ENCODE measurements at places on chromosomes 5 and 9. TPM values are rescaled to one million over a fixed set of nuclear protein-coding genes. Genes with fewer than 3 reads are reported as not detected.
A peak's percentile ranks its signal among the peaks of the same experiment; 100 is the strongest.

Gene IL9
- total RNA-seq = 12.5 TPM

Gene FAXDC2
- not detected for total RNA-seq

GRCh38 chr9:124248066-124248465, 9.7 kb upstream of the NEK6 start:
- DNase-seq = no peak

DNA sequence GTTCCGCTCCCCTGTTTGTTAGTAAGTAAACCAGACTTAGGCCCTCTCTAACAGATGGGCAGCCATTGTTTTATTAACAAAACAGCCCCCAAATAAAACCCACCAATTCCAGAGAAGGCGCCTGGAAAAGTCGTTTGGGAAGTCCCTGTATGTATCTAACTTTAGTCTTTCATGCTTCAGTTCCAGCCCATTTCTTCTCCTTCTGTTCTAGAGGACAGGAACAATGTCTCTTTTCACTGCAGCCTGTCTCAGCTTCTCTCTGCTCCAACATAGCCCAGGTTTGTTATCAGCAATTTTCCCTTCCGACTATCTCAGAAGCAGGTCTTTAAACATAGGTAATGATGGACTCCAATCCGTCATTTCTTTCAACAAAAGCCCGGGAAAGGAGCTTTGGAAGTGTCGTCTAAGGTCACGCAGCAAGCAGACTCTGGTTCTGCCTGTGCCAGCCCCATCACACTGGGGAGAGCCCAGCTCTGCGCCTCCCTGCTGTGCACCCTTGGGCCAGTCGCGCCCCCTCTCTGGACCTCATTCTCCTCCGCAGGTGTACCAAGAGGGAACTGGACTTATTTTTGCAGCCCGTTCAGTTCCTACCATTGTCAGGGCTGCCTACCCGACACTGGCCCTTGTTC, 9.6 kb upstream of the AKNA start:
- peak overlapping the region; percentile 94 for H3K27ac ChIP-seq
- no peaks in the 10 kb centered on the region for H3K27me3 ChIP-seq
- H3K4me1 ChIP-seq = peaks cover 52% of the 10 kb centered on the region
- H3K36me3 ChIP-seq = no peaks in the 10 kb centered on the region
- peak overlapping the region; percentile 89 for H3K4me3 ChIP-seq

DNA sequence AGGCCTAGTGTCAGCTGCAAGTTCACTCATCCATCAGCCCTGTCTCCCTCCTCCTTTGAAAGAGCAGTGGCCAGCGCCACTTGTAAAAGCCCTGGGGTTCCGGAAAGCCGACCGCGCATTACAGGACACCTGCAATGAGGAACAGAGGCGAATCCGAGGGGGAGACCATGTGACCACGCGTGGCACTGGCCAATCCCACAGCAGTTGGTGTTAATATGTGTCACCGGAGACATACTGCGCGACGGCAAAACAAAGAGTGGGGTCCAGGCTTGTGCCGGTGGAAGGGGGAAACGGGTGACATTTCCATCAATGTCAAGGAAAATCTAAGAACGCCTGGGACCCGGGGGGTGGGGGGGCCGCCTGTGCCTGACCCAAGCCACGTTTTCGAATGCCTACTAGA, 480.8 kb downstream of the SPATA31A7 start:
- no peaks in the 10 kb centered on the region for H3K27me3 ChIP-seq
- no peak overlapping the region for H3K4me3 ChIP-seq
- no peaks in the 10 kb centered on the region for H3K4me1 ChIP-seq
- DNase-seq = no peak
- no peak overlapping the region for H3K27ac ChIP-seq
- H3K36me3 ChIP-seq = no peaks in the 10 kb centered on the region

- H3K27me3 ChIP-seq = no peaks in the 10 kb centered on the region
- H3K4me1 ChIP-seq = no peaks in the 10 kb centered on the region
- no peak overlapping the region for H3K4me3 ChIP-seq
- H3K36me3 ChIP-seq = no peaks in the 10 kb centered on the region
Measured at GRCh38 chr9:110334183-110334582, 3.5 kb downstream of the TXNDC8 start.

- H3K4me1 ChIP-seq = no peaks in the 10 kb centered on the region
- no peaks in the 10 kb centered on the region for H3K36me3 ChIP-seq
- H3K27ac ChIP-seq = no peak overlapping the region
- H3K27me3 ChIP-seq = no peaks in the 10 kb centered on the region
- no peak for DNase-seq
Measured at GRCh38 chr5:159451197-159452052, 121.1 kb upstream of the IL12B start.

DNA sequence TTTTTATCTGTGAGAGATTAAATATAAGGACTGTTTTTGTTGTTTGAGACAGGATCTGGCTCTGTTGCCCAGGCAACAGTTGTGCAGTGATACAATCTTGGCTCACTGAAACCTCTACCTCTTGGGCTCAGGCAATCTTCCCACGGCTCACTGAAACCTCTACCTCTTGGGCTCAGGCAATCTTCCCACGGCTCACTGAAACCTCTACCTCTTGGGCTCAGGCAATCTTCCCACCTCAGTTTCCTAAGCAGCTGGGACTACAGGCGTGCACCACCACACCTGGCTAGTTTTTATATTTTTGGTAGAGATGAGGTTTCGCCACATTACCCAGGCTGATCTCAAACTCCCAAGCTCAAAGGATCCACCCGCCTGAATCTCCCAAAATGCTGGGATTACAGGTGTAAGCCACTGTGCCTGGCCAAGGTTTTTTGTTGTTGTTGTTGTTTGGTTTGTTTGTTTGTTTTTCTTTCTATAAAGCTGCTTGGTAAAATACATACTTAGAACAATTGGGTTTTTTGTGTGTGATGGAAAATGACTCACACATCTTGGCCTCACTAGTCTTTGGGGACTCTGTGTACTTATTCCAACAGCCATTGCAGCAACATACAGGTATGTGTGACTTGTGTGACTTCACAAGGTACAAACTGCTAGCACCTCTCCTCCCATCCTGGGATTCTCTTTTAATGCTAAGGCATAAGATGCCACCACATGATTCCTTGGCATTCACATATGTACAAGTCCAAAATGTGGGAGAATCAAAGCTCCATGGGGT, 36.5 kb upstream of the RASA1 start:
- no peaks in the 10 kb centered on the region for H3K27me3 ChIP-seq
- H3K4me1 ChIP-seq = peaks cover 8% of the 10 kb centered on the region
- H3K36me3 ChIP-seq = no peaks in the 10 kb centered on the region

DNA sequence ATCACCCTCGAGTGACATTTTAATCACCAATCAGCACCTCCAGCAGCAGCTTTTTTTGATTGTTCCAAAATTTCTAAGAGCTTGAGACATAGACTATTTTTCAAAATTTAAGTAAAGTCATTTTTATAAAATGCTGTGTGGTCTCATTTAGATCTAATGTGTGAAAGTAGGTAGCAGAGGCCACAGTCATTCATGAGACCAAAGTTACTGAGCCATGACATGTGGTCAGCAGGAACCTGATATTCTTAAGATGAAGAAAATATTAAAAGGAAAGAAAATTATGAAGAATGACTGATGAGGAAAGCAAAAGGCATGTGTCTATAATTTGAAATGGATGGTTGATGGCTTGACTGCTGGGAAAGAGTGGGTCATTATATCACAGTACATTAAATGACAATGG, 7.2 kb downstream of the FREM1 start:
- no peaks in the 10 kb centered on the region for H3K4me1 ChIP-seq
- no peaks in the 10 kb centered on the region for H3K36me3 ChIP-seq
- no peak for DNase-seq
- no peak overlapping the region for H3K27ac ChIP-seq
- no peaks in the 10 kb centered on the region for H3K27me3 ChIP-seq

- H3K4me1 ChIP-seq = peaks cover 7% of the 10 kb centered on the region
- DNase-seq = no peak
- no peak overlapping the region for H3K4me3 ChIP-seq
- H3K36me3 ChIP-seq = no peaks in the 10 kb centered on the region
Measured at GRCh38 chr9:33750839-33751339, 44.5 kb upstream of the PRSS3 start.

- peaks cover under 1% of the 10 kb centered on the region for H3K4me1 ChIP-seq
- no peak overlapping the region for H3K27ac ChIP-seq
- peaks cover 12% of the 10 kb centered on the region for H3K27me3 ChIP-seq
- H3K4me3 ChIP-seq = no peak overlapping the region
Measured at GRCh38 chr9:14307989-14308852, 5.7 kb downstream of the NFIB start.

DNA sequence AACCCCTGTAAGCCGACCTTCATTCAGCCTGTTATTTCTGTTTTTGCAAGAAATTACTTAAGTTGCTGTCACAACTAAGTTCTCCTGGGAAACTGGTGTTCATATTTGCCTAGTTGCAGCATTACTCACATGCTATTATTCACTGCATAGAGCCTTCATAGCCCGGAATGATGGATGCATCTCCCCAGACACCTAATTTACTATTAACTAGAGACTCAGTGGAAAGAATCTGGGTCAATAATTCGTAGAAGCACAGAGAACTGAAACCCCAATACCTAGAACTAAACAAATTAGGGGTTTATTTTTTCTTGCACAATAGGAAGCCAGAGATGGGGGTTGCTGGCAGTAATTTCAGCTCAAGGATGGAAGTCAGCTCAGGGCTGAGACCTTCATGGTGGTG, 45.7 kb upstream of the FAM170A start:
- no peak overlapping the region for H3K27ac ChIP-seq
- H3K4me3 ChIP-seq = no peak overlapping the region
- DNase-seq = no peak

- H3K36me3 ChIP-seq = no peaks in the 10 kb centered on the region
- no peak overlapping the region for H3K4me3 ChIP-seq
- no peak overlapping the region for H3K27ac ChIP-seq
- no peaks in the 10 kb centered on the region for H3K4me1 ChIP-seq
- no peak for DNase-seq
- H3K27me3 ChIP-seq = no peaks in the 10 kb centered on the region
Measured at GRCh38 chr5:23629396-23629795, 122.0 kb downstream of the PRDM9 start.

GRCh38 chr5:149913436-149914419, 30.9 kb downstream of the PDE6A start:
- no peak for DNase-seq
- H3K36me3 ChIP-seq = no peaks in the 10 kb centered on the region
- no peak overlapping the region for H3K4me3 ChIP-seq
- H3K4me1 ChIP-seq = no peaks in the 10 kb centered on the region
- no peak overlapping the region for H3K27ac ChIP-seq

GRCh38 chr5:78490709-78491485, 130.5 kb downstream of the SCAMP1 start:
- H3K4me3 ChIP-seq = no peak overlapping the region
- H3K27ac ChIP-seq = no peak overlapping the region
- no peaks in the 10 kb centered on the region for H3K36me3 ChIP-seq
- no peaks in the 10 kb centered on the region for H3K27me3 ChIP-seq
- H3K4me1 ChIP-seq = no peaks in the 10 kb centered on the region

DNA sequence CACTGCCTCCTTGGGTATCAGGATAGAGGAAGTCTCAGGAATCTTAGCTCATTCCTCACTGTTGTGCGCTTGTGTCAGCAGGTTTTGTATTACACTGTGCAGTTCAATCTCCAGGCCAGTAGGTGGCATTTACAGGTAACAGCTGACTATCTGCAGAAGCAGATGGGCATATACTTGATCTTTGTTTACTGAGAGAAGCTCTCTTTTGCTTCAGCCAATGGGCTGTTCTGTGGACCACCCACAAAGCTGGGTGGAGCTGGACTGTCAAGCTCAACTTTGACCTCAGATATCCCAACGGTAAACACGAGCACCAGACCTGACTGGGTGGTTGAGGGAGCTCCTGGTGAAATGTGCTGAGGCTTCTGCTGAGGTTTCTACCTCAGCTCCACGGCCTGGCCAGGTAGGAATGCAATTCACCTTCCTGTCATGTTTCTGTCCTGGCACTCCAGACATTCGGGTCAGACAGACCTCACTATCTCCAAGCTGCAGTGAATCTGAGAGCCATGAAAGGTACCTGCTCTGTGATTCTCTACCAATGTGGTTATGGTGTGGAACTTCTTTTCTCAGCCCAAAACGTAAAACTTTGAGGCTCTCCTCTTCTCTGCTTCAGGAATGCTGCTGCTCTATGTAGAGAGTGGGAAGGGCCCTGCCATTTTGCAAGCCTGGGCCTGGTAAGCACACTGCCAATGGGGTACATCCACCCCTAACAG, 167.9 kb upstream of the ACTBL2 start:
- H3K4me1 ChIP-seq = no peaks in the 10 kb centered on the region
- H3K36me3 ChIP-seq = no peaks in the 10 kb centered on the region
- no peak overlapping the region for H3K27ac ChIP-seq
- no peak for DNase-seq
- no peaks in the 10 kb centered on the region for H3K27me3 ChIP-seq
- H3K4me3 ChIP-seq = no peak overlapping the region

GRCh38 chr5:6847870-6848269, 134.6 kb downstream of the TENT4A start:
- no peaks in the 10 kb centered on the region for H3K27me3 ChIP-seq
- no peaks in the 10 kb centered on the region for H3K36me3 ChIP-seq
- H3K4me1 ChIP-seq = no peaks in the 10 kb centered on the region
- no peak for DNase-seq

GRCh38 chr5:93677359-93677891, 64.0 kb downstream of the POU5F2 start:
- H3K27ac ChIP-seq = no peak overlapping the region
- H3K36me3 ChIP-seq = no peaks in the 10 kb centered on the region
- H3K4me3 ChIP-seq = no peak overlapping the region
- H3K27me3 ChIP-seq = no peaks in the 10 kb centered on the region

- no peak overlapping the region for H3K4me3 ChIP-seq
- no peak overlapping the region for H3K27ac ChIP-seq
- H3K4me1 ChIP-seq = no peaks in the 10 kb centered on the region
- H3K27me3 ChIP-seq = no peaks in the 10 kb centered on the region
- DNase-seq = no peak
- H3K36me3 ChIP-seq = no peaks in the 10 kb centered on the region
Measured at GRCh38 chr5:73770172-73771025, 144.4 kb downstream of the ARHGEF28 start.

DNA sequence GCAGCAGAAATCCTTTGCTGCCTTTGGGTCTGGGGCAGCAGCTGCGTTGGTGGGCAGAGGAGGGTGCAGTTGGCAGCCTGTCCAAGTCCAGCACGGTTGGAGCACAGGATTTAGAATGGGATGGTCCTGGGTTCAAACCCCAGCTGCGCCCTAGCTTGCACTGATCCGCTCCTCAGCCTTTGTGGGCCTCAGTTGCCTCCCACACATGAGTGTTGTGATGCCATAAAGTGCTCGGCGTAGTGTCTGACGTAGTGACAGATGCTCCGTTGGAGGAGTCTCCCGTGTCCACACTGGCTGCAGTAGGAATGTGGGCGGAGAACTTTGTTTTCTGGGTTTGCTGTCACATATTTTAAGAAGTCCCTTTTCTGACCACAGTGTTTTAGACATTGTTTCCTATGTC, 36.0 kb downstream of the SLC46A2 start:
- no peak for DNase-seq
- no peak overlapping the region for H3K27ac ChIP-seq
- H3K4me3 ChIP-seq = no peak overlapping the region
- no peaks in the 10 kb centered on the region for H3K27me3 ChIP-seq

DNA sequence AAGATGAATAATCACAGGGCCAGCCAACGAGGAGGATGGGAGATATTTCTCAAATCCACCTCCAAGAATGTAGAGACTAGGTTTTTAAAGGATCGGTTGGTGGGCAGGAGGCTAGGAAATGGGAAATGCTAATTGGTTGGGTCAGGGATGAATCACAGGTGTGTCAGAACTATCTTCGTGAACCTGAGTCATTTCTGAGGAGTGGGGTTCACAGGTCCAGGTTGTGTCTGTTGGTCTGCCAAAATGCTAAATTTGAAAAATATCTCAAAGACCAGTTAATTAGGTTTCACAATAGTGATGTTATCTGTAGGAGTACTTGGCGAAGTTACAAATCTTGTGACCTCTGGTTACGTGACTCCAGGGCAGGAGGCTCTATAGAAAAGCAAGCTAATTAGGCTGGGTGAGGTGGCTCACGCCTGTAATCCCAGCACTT, 2.6 kb upstream of the PLAA start:
- no peak for DNase-seq
- no peaks in the 10 kb centered on the region for H3K27me3 ChIP-seq
- peaks cover 24% of the 10 kb centered on the region for H3K4me1 ChIP-seq
- H3K36me3 ChIP-seq = no peaks in the 10 kb centered on the region
- H3K4me3 ChIP-seq = no peak overlapping the region
- H3K27ac ChIP-seq = no peak overlapping the region
